Thoracic aorta (tissue), 2 donors: ENCODE measurements at places on chromosomes 5 and 9. TPM values are rescaled to one million over a fixed set of nuclear protein-coding genes. Genes with fewer than 3 reads are reported as not detected.

GRCh38 chr9:16710888-16711287, 159.6 kb downstream of the BNC2 start:
- no peaks in the 10 kb centered on the region for H3K27me3 ChIP-seq
- no peak overlapping the region for H3K27ac ChIP-seq
- DNase-seq: no peak
- no peak overlapping the region for H3K4me3 ChIP-seq
- no peaks in the 10 kb centered on the region for H3K36me3 ChIP-seq

Gene PCDHA13
- 0.56 TPM for total RNA-seq

GRCh38 chr5:132037353-132037752, 23.1 kb upstream of the IL3 start:
- DNase-seq: no peak
- no peaks in the 10 kb centered on the region for H3K36me3 ChIP-seq
- no peaks in the 10 kb centered on the region for H3K4me1 ChIP-seq
- no peak overlapping the region for H3K4me3 ChIP-seq
- no peaks in the 10 kb centered on the region for H3K27me3 ChIP-seq
- H3K27ac ChIP-seq: no peak overlapping the region

DNA sequence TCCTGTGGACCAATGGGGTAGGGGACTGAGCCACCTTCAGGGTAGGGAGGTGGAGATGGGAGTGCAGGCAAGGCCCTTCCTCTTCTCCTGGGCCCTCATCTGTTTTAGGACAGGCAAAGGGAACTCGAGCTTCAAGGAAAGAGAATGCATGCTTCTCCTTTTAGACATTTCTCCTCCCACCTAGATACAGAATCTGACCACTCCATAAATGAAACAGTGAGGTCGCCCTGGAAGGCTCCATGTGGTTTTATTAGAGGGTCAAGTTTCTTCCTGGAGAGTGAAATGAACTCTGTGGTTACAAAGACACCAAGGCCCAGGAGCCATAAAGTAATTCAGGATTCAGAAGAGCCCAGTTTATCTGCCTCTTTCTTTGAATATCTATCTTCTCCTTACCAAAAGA, 14.9 kb downstream of the LHFPL2 start:
- H3K36me3 ChIP-seq: peaks cover 13% of the 10 kb centered on the region
- no peak overlapping the region for H3K4me3 ChIP-seq
- no peak overlapping the region for H3K27ac ChIP-seq
- H3K4me1 ChIP-seq: peaks cover 44% of the 10 kb centered on the region
- H3K27me3 ChIP-seq: no peaks in the 10 kb centered on the region
- no peak for DNase-seq

DNA sequence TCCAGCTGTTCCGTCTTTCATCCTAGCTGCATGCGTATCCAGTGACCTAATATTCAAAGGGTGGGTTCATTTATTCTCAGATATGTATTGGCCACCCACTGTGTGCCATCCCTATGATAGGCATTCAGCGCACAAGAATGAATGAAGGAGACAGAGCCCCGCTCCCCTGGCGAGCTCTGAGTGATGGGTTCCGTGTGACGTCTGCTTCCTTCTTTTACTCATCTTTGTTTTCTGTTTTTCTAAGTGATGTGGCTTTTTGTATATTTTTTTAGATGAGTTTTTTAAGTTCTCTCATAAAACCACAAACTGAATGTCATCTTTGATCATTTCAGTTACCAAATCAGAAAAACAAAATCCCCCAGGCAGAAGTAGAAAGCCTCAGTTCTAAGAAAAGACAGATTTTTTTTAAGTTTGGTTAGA, 168.3 kb upstream of the OTULINL start:
- no peak overlapping the region for H3K27ac ChIP-seq
- peaks cover 24% of the 10 kb centered on the region for H3K36me3 ChIP-seq

GRCh38 chr9:8486095-8486494, 686.5 kb upstream of the DMAC1 start:
- no peak overlapping the region for H3K4me3 ChIP-seq
- no peaks in the 10 kb centered on the region for H3K4me1 ChIP-seq
- H3K27ac ChIP-seq: no peak overlapping the region
- DNase-seq: no peak
- peaks cover 4% of the 10 kb centered on the region for H3K36me3 ChIP-seq

DNA sequence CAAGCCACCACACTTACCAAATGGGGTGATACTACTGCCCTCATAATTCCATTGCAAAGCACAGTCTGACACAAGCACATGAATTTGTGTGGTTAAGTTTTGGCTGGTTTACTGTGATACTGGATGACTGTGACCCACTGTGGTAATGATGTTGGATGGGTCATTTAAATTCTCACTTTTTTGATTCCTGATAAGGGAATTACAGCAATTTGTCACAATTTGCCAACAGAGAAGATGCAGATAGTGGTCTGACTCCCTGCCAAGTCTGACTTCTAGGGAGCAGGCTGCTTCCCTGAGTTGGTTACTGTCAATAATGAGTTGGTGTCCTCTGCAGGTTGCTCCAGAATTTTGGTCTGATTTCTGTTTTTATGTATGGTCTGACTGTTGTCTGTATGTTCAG, 731.9 kb downstream of the MTRR start:
- H3K4me1 ChIP-seq: no peaks in the 10 kb centered on the region
- no peak overlapping the region for H3K4me3 ChIP-seq
- no peak for DNase-seq

- H3K27ac ChIP-seq: peak overlapping the region; percentile 32
- H3K36me3 ChIP-seq: peaks cover 18% of the 10 kb centered on the region
- H3K4me1 ChIP-seq: peaks cover 15% of the 10 kb centered on the region
Observed at GRCh38 chr9:37917313-37917731, 13.4 kb upstream of the SLC25A51 start.
